ENCODE measurements at places on chromosomes 1 and 21. TPM values are rescaled to one million over a fixed set of nuclear protein-coding genes. Genes with fewer than 3 reads are reported as not detected.

DNA sequence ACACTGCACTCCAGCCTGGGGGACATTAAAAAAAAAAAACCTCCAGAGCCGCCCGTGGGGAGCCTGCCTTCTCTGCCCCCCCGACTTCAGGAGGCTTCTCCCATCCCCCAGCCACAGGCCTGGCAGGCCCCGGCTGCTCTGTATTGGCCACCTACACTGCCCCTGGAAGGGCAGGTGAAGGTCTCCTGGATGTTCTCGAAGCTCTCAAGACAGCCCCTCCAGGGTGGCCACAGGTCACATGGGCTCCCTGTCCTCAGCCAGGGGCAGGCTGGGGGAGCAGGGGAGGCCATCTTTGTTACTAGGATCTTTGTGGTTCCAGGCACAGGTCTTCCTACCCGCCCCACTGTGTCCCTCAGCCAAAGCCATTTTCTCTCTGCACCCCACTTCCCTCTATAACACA, 32.8 kb downstream of the PADI6 start:
- no peak for DNase-seq

DNA sequence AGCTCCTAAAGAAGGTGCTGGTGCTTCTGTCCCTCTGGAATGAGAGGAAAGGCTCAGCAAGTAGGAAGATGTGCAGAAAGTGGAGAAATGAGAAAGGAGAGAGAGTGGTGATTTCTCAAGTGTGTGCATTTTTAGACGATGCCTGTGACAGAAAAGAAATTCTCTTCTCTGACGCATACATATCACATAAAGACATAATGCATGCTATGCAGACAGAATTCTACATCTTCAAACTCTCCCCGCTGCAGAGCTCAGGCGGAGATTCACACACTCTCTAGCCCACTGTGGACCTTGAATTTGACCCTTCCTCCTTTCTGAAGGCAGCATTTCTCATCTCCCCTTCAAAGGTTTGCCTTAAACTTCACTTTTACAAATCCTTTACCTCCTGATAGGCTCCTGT, 52.0 kb upstream of the CAMK1G start:
- no peak for DNase-seq

DNA sequence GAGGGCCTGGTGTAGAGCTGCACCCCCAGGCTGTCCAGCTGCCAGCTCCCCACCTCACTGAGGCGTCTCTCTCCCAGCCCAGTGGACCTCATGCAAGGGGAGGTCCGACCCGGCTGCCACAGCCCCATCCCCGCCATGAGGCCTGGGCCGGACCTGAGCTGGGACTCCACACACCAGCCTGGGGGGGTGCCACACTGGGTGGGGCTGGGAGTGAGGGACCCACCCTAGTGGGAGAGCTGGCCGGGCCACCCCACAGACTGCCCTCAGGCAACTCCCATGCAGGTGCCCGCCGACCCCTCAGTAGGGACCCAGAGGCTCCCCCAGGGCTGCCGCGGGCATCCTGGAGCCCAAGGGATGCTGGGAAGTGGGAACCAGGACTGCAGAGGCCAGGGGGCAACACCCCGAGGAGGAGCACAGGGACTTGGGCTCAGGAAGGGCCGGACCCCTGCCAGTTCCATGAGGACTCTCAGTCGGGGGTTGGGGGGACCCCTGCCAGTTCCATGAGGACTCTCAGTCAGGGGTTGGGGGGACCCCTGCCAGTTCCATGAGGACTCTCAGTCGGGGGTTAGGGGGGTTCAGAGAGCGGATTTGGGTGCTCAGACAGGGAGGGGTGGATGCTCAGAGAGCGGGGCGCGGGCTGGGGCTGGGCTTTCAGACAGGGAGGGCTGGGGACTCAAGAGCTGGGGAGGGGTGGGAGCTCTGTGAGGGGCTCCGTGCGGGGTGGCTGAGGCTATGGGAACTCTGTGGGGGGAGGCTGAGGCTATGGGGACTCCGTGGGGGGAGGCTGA, 1.2 kb upstream of the RNF223 start:
- peak; percentile 65 for DNase-seq

DNA sequence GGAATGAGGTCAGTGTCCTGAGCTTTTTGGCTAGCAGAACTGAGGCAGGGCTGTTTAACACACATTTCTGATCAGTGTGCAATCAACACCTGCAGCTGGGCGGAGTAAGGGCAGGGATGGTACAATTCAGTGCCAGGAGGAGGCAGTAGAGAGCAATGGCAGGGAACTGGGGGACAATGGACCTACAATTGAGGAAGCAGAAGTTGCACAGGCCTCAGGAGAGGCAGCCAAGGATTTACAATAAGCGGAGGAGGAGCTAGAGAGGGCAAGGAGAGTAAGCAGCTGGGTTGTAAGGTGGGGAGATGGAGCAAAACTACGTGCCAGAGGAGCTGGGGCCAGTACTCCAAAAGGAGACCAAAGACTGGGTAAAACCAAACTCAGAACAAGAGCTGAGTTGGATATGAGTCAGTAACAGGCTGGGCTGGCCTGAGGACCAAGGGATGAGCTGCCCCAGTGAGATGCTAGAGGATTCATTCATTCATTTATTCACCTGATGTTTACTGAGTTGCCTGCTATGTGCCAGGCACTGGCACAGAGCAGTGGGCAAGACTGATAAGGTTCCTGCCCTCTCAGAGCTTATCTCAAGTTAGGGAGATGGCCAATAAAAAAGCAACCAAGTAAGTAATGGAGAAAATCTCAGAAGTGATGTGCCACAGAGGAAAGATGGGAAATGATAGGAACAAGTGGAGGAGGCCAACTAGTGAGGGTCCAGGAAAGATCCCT, 10.4 kb upstream of the GALE start:
- no peak for DNase-seq

- no peak for DNase-seq
These were observed 7.3 kb downstream of the GNG4 start for GRCh38 chr1:235642011-235642942.

- DNase-seq, result no peak
These were observed 826.4 kb downstream of the PLA2G4A start for GRCh38 chr1:187655104-187655503.

DNA sequence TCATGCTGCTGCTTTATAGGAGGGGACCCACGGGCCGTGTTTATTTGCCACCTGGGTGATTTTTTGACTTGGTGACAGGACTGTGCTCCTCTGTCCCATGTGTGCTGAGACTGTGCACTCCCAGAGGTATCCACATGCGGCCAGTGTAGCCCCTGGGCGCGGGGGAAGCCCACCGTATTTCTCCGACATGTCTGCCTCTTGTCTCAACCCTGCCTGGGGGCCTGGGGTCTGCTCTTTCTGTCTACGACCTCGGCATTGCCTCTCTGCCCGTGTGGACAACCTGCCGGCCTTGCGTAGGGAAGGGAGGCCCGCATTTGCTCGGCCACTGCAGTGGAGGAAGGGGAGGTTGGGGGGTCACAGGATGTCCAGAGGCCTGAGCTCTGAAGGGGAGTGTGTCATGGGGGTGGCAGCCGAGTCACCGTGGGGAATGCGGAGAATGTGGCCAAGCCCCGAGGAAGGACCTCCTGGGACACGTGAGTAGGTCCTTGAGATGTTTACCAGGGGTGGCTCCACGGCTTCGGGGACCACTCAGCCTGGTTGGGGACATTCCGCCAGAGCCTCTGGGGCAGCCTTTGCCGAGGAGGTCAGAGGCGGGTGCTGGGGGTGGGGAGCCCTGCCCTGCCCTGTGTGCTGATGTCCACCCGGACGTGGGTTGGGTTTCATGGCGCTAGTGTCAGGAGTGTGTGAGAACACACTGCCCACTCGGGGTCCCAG, 11.0 kb downstream of the PRKCZ start:
- no peak for DNase-seq

DNA sequence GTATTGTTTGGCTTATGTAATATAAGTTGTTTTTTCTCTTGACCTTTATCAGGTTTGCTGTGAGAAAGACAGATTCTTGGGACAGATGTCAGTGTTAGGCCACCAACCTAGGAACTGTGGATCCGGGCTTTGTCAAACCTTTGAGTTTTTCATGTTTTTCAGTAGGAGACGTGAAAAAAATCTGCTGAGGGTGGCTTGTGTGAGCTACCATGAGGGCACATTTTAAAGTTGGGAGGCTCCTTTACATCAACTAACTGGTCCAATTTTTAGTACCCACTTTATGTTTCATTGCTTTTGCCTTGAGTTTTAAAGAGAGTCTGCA, 801 bp downstream of the RPS6KC1 start:
- DNase-seq, result no peak

DNA sequence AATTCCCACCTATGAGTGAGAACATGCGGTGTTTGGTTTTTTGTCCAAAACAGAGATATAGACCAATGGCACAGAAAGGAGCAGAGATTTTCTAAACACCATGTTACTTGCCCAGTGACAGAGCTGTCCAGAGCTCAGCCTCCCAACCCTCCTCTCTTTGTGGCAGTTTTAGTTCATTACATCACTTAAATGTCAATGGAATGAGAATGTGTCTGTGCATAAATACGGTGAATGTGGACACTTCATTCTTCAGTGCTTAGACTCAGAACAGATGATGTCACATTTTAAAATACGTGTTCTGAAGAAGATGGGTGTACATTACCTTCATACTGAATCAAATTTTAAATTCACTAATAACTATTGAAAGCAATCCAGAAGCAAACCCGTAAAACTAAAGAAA, 374.9 kb downstream of the DSCAM start:
- DNase-seq, result no peak

DNA sequence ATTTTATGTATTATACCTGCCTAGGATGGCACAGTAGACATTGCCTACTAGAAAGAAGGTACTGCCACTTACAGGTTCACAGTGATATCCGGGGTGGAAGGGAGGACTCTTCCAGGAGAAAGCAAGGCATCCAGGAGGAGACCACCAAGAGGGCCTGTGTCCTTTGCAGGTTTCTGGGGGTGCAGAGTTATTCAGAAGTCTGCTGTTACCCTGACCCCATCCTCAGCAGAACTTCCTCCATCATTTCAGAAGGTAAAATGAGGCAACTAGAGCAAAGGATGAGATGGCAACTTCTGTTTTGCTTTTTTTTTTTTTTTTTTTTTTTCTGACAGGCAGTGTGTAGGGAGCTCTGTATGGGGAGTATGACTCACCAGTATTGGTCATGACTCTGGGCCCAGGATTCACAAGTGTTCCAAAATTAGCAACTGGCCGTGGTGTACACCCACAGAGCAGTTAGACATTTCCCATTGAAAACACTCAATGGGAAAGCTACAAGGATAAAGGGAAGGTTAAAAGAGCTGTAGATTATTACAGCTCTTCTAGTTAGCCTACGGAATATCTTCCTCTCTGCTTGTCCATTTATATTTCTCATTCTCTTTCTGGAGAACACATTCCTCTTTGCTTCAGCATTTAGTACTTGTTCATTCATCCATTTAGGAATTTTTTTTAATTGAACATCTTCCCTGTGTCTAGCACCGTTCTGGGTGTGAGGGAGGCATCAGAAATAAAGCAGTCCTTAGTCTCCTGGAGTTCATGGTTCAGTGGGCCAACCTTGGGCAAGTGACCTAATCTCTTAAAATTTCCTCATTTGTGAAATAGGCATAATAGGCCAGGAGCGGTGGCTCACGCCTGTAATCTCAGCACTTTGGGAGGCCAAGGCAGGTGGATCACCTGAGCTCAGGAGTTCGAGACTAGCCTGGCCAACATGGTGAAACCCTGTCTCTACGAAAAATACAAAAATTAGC, 50.5 kb upstream of the PPP2R5A start:
- DNase-seq, result no peak

DNA sequence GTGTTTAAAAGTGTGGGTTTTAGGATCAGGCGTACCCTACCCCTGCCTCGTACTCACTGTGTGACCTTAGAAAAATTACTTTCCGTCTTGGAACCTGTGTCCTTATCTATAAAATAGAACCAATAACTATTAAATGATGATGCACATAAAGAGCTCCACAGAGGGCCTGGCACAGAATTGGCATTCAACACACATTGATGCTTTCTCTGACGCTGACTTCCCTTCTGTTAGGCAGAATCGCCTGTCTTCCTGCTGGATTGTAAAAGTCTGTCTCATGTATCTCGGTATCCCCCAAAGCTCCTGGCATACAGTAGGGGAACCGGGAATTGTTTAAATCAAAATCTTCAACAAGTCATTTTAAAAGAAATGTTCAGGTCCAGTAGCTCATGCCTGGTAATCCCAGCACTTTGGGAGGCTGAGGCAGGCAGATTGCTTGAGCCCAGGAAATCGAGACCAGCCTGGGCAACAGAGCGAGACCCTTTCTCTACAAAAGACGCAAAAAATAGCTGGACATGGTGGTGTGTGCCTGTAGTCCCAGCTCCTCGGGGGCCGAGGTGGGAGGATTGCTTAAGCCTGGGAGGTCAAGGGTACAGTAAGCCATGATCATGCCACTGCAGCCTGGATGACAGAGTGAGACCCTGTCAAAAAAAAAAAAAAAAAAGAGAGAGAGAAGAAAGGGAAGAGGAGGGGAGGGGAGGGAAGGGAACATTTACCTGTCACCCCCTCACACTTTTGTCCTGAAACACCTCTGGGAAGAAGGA, 41.3 kb upstream of the FHAD1 start:
- DNase-seq, result no peak

DNA sequence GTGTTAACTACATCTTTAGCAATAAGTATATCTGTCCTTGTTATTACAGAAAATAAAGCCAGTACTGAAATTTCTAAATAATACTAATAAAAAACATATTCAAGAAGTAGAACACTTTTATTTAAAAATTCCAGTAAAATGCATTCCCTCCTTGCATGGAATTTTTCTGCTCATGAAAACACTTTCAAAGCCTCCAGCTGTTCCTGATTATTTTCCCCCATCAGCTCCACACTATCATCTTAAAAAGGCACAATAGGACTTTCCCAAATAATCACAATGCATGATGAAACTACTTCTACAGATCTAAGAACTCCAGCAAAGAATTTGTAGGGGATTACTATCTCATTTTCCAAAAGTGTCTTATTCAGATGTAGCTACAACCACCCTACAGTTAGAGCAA, 162.6 kb upstream of the USP25 start:
- no peak for DNase-seq

DNA sequence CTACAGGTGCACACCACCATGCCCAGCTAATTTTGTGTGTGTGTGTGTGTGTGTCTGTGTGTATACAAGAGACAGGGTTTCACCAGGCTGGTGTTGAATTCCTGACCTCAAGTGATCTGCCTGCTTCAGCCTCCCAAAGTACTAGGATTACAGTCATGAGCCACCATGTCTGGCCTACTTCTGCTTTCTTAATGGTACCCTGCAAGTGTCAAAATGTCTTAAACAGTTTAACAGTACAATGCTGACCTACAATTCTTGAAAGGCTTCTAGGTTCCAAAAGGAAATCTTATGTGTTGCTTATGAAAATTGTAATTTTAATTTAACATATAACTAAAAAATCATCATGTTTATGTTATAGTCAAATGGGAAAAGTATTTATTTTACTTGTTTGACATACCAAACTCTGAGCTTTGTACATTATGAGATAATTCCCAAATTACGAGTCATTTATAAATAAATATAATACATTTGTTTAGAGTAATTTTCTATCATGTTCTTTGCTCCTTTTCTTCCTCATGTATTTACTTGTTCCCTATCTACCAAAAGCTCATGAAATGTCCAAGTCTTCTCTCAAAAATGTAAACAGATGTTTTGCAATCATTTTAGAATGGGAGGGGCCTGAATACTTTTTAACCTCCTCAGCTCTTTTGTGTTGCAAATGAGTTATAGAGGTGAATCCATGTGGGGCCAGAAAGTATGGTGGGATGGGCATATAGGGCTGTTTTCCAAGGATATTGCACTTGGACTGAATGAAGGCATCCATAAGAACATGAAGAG, 8.4 kb upstream of the VCAM1 start:
- no peak for DNase-seq

The LIN28A gene
- total RNA-seq, result not detected

The AMIGO1 gene
- 2.8 TPM for total RNA-seq

The F13B gene
- total RNA-seq, result not detected

The CDC42 gene
- total RNA-seq, result 223 TPM

The C8B gene
- total RNA-seq, result not detected

The CCDC185 gene
- total RNA-seq, result not detected

The SPRR3 gene
- total RNA-seq, result not detected

The DNM3 gene
- total RNA-seq, result 1.6 TPM

The NTNG1 gene
- 11.1 TPM for total RNA-seq

The GSTM1 gene
- 48.2 TPM for total RNA-seq

Data from suprapubic skin (tissue), 4 donors.